Endothelial cell of umbilical vein (primary cell): ENCODE measurements at places on chromosomes 5 and 9. TPM values are rescaled to one million over a fixed set of nuclear protein-coding genes. Genes with fewer than 3 reads are reported as not detected.

The NEUROG1 gene
- total RNA-seq: not detected in 2 replicates

The HABP4 gene
- total RNA-seq: 11.1 and 11.7 TPM in 2 replicates

The SLC6A7 gene
- total RNA-seq: not detected in 2 replicates

GRCh38 chr5:1874771-1875220 lies 7.9 kb downstream of the IRX4 start:
- peaks cover 66% of the 10 kb centered on the region for H3K27me3 ChIP-seq
- no peaks in the 10 kb centered on the region for H3K36me3 ChIP-seq
- no peaks in the 10 kb centered on the region for H3K4me1 ChIP-seq
- no peak overlapping the region for H3K4me3 ChIP-seq
- no peak overlapping the region for H3K27ac ChIP-seq

GRCh38 chr5:176133877-176134276 lies 104.3 kb upstream of the SIMC1 start:
- H3K27ac ChIP-seq: no peak overlapping the region
- H3K4me3 ChIP-seq: no peak overlapping the region
- H3K36me3 ChIP-seq: no peaks in the 10 kb centered on the region

DNA sequence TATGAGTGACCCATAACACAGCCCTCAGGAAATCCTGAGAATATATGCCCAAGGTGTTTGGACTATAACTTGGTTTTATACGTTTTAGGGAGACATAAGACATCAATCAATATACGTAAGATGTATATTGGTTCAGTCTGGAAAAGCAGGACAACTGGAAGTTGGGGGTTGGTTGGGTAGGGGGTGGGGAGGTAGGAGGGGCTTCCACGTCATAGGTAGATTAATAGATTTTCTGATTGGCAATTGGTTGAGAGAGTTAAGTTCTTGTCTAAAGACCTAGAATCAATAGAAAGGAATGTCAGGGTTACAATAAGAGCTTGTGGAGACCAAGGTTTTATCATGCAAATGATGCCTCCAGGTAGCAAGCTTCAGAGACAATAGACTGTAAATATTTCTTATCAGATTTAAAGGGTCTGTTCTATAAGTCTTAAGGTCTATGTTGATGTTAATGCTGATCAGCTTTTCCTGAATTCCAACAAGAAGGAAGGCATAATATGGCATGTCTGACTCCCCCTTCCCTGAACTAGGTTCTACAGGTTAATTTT lies 2267.7 kb upstream of the ACO1 start:
- H3K27me3 ChIP-seq: no peaks in the 10 kb centered on the region
- no peak for DNase-seq
- no peaks in the 10 kb centered on the region for H3K4me1 ChIP-seq
- H3K36me3 ChIP-seq: no peaks in the 10 kb centered on the region

DNA sequence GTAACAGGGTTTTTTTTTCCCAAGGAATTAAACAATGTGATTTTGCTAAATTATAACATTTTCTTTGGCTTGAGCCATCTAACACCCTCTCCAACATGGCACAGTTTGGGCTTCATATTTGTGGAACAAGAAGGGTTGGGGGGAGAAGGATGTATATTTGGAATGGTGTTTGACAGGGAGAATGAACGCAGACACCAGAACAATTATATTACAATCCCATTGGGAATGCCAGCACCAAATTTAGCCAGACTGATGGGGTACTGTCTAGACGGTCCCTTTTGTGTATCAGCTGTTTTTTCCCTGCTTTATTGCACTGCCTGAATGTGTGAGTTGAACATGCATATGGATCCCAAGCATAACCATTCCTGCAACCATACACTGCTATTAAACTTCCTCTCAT lies 130.9 kb upstream of the TMEM161B start:
- H3K4me3 ChIP-seq: no peak overlapping the region
- no peak for DNase-seq
- no peaks in the 10 kb centered on the region for H3K4me1 ChIP-seq
- no peaks in the 10 kb centered on the region for H3K27me3 ChIP-seq

DNA sequence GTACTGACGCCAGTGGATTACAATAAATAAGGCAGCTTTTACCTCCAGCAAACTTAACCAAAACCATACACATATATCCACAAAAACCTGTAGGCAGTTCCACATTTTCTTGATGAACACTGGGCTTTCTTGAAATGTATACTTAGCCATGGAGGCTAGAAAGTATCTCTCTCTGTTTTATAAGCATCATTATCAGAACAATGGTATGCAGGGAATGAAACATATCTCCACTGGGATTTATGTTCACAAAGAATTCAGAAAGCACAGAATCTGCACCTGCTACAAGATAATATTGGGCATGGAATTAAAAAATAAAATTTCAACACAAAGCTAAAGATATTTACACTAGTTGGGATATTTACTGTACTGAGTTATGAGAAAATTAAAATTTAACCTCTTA lies 126.1 kb upstream of the RASA1 start:
- H3K36me3 ChIP-seq: no peaks in the 10 kb centered on the region
- no peaks in the 10 kb centered on the region for H3K27me3 ChIP-seq
- H3K4me3 ChIP-seq: no peak overlapping the region
- H3K4me1 ChIP-seq: no peaks in the 10 kb centered on the region

DNA sequence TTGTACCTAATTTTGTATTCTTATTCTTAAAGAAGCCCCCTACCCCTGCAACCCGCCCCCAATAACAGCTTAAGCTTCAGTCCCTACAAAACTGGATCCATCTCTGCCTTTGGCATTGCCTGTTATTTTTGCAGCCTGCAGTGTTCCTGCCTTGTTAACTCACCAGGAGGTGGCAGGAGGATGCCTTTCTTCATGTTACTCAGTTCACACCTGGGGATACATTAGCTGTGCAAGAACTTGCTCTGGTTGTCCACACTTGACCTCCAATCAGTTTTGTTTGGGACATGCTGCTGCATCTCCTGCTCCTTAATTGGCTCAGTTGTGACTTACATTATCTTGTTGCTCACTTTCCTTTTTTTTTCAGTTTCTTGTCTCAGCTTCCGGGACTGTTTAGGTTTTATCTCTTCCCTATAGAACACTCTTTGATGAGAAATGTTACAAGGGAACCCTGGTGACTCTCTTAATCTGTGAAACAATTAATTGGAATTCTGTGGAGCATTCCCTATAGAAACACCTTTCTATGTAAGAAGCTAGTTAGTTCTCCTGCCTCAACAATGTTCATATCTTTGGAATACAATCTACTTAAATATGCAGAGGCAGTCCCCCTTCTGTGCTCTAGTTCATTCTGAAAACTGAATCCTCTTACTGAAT lies 467.7 kb upstream of the ACO1 start:
- H3K4me3 ChIP-seq: no peak overlapping the region
- H3K27ac ChIP-seq: no peak overlapping the region
- no peak for DNase-seq
- no peaks in the 10 kb centered on the region for H3K27me3 ChIP-seq

GRCh38 chr5:66812291-66812690 lies 216.1 kb downstream of the MAST4 start:
- no peak overlapping the region for H3K4me3 ChIP-seq
- no peaks in the 10 kb centered on the region for H3K36me3 ChIP-seq
- H3K4me1 ChIP-seq: no peaks in the 10 kb centered on the region
- DNase-seq: no peak
- H3K27me3 ChIP-seq: no peaks in the 10 kb centered on the region

- H3K36me3 ChIP-seq: no peaks in the 10 kb centered on the region
- H3K27me3 ChIP-seq: no peaks in the 10 kb centered on the region
These were observed 14.7 kb downstream of the SNX30 start for GRCh38 chr9:112765281-112765680.

- H3K4me3 ChIP-seq: no peak overlapping the region
- no peak for DNase-seq
- H3K36me3 ChIP-seq: no peaks in the 10 kb centered on the region
- H3K4me1 ChIP-seq: no peaks in the 10 kb centered on the region
- H3K27ac ChIP-seq: no peak overlapping the region
These were observed 26.4 kb downstream of the C9orf43 start for GRCh38 chr9:113436728-113437515.

DNA sequence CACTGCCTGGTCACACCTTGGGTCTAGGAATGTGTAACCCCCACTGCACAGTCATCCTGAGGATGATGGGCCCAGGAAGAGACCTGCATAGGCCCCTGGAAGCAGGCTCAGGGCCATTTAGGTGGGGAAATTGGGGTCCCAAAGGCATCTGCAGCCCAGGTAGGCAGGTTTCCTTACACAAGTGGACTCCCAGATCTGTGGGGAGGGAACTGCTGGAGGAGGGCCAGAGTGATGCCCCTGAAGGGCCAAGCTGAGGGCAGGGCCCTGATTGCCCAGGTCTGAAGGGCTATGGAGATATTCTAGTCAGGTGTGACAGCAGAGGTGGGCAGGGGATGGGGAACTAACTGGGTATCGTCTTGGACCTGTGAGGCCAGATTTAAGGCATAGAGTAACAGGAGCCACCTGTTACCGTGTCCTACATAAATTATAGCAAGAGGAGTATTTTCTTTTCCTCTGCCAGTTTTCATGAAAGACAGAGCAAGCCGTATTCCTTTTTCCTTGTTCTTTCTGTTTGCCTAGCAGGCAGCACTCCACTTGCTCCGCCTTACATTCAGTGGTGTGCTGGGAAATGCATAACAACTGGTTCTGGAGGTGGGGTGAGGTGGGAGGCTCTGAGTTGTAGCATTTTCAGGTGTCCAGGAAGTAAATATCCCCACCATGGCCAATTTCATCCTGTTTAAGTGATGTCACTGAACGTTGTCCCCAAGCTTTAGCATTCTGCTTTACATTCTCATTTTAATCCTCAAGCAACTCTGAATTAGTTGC lies 41.3 kb downstream of the PPARGC1B start:
- no peak overlapping the region for H3K4me3 ChIP-seq
- H3K4me1 ChIP-seq: no peaks in the 10 kb centered on the region
- H3K36me3 ChIP-seq: no peaks in the 10 kb centered on the region
- DNase-seq: no peak
- H3K27ac ChIP-seq: no peak overlapping the region

- peaks cover 9% of the 10 kb centered on the region for H3K4me1 ChIP-seq
- peak overlapping the region; percentile 61 for H3K27ac ChIP-seq
- DNase-seq: no peak
- peaks cover 6% of the 10 kb centered on the region for H3K36me3 ChIP-seq
These were observed 969 bp downstream of the CLK4 start for GRCh38 chr5:178625679-178626483.

- no peaks in the 10 kb centered on the region for H3K27me3 ChIP-seq
- no peak overlapping the region for H3K4me3 ChIP-seq
- H3K36me3 ChIP-seq: no peaks in the 10 kb centered on the region
- H3K4me1 ChIP-seq: peaks cover 12% of the 10 kb centered on the region
- DNase-seq: peak; percentile 49
These were observed 155.5 kb downstream of the GNAQ start for GRCh38 chr9:77876091-77876490.

DNA sequence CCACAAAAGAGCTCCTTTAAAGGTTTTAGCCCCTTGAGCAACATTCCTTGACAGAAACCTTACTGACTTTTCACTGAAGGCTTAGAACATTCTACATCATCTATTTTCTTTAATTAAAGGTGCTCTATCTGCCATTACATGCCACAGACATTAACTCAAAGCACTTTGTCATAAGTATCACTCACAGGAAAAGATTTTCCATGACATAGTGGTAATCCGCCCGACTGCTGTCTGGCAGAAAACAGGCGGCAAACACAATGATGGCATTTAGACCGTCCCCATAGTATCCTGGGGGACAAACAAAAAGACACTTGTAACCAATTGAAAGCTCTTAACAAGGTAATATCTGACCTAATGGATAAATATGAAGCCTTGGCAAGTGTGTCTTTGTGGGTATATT lies 126.2 kb upstream of the PCA3 start:
- peaks cover 3% of the 10 kb centered on the region for H3K36me3 ChIP-seq
- no peak overlapping the region for H3K27ac ChIP-seq
- H3K4me3 ChIP-seq: no peak overlapping the region
- peaks cover 5% of the 10 kb centered on the region for H3K4me1 ChIP-seq
- DNase-seq: no peak
- H3K27me3 ChIP-seq: no peaks in the 10 kb centered on the region

DNA sequence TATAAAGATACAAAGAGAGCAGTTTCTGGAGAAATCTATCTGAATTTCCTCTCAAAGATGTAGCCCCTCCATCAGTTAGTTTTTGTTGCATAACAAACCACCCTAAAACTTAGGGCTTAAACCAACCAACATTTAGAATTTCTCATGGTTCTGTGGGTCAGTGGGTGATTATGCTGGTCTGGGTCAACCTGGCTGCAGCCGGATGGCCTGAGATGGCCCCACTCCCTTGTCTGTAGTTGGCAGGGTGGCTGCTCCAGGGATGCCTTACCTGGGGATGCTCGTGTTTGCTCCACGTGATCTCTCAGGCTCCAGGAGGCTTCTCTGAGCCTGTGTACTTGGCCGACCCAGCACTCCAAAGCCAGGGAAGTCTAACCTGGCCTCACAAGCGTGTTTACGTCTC lies 139.3 kb downstream of the MVB12B start:
- H3K4me3 ChIP-seq: no peak overlapping the region
- H3K27me3 ChIP-seq: no peaks in the 10 kb centered on the region
- DNase-seq: no peak
- H3K27ac ChIP-seq: no peak overlapping the region
- no peaks in the 10 kb centered on the region for H3K36me3 ChIP-seq

DNA sequence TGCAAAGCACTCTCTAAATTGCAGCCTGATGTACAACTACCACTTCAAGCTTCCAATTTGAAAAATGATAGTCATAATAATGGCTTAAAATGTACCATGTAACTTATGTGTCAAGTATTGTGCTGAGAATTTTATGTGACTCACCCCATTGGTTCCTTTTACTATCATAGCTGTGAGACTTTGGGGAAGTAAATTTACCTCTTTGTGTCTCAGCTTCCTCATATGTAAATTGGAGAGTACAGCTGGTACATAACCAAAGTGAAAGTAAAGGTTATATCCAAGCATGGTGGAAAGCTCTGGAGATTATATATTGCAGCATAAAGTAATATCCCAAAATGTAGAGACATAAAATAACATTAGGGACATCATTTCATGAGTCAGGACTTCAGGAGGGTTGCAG lies 2200.4 kb upstream of the C9orf72 start:
- H3K4me1 ChIP-seq: no peaks in the 10 kb centered on the region
- H3K27ac ChIP-seq: no peak overlapping the region
- H3K4me3 ChIP-seq: no peak overlapping the region
- H3K36me3 ChIP-seq: no peaks in the 10 kb centered on the region
- no peaks in the 10 kb centered on the region for H3K27me3 ChIP-seq

DNA sequence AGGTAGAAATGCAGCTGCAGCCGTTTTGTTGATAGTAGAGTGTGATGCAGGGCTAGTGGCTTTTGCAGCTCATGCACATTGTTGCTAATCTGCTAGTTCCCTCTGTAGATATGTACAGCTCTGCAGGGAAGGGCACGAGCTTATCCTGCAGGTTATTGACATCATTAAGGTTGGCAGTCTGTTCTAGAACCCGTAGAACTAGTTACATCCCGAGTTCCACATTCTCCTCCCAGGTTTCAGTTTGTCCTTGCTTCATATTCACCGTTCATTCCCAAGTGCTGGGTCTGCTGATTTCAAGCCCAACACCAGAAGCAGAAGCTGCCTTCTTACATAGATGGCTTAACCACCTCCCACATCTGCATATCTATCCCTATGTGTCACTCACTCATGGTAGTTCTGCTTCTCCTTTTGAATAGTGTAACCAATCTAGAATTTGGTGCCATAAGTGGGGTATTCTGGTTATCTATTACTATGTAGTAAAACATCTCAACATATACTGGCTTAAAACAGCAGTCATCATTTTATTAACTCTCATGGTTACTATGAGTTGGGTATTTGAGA lies 38.1 kb downstream of the CRHBP start:
- no peaks in the 10 kb centered on the region for H3K36me3 ChIP-seq
- H3K4me1 ChIP-seq: no peaks in the 10 kb centered on the region
- H3K27me3 ChIP-seq: no peaks in the 10 kb centered on the region
- no peak overlapping the region for H3K27ac ChIP-seq
- no peak overlapping the region for H3K4me3 ChIP-seq
